NCI-H510A treated with DMSO at 0.1 percent for 48 hours (cell line): ENCODE measurements at places on chromosomes 4 and X.

DNA sequence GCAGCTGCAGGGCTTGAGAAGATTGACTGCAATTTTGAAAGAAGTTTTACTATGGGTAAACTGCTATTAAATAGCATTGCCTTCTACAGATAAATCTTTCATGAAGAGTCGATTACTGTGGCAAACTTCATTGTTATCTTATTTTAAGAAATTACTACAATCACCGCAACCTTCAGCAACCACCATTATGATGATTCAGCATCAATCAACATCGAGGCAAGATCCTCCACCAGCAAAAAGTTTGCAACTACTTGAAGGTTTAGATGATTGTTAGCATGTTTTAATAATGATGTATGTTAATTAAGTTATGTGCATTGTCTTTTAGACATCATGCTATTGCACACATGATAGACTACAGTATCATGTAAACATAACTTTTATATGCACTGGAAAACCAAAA is 1511.0 kb downstream of the FSTL5 start:
- no peak for DNase-seq

DNA sequence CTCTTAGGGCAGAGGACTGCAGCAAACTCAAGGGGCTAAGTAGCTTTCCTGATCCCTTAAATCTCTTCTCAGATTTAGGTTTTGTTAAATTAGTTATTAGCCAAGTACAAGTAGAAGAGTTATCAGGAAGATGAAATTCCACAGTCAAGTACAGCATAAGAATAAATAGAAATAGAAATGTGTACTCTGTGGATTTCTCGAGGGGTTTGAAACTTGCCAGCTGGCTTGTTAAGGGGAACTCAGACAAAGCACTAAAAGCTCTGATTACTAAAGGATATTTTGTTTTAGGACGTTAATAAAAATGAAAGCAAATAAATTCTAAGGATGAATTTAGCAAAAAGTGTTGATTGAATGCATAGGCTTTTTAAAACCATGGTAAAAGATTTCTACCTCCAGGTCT is 654.6 kb downstream of the RAPGEF2 start:
- no peak for DNase-seq

DNA sequence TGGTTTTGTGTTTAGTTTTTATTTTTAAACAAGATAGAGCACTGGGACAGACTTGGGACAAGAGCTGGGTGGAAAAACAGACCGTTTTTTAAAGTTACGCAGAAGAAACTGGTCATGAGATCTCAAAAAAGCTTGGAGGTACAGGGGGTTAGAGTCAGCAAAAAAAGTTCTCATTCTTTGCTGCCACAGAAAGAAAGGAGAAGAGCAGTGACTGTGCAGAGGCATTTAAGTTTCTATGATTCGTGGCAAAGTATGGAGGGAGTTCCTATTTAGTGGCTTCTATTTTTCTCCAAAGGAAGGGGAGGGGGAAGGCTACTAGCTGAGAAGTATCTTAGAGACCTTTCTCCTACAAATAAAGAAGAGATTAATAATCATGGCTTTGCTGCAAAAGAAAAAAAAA is 68.3 kb downstream of the MANBA start:
- DNase-seq: no peak

DNA sequence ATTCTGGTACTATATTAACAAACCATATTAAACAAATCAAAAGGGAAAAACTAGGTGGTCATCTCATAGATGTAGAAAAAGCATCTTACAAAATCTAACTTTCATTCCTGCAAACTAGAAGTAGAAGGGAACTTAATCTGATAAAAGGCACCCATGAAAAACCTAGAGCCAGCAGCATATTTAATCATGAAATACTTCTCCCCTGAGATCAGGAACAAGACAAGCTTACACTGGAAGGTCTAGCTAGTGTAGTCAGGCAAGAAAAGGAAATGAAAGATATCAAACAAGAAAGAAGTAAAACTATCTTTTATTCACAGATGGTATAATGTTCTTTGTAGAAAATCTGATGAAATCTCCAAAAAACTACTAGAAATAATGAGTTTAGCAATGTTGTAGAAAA is 41.2 kb downstream of the ATP10D start:
- no peak for DNase-seq

DNA sequence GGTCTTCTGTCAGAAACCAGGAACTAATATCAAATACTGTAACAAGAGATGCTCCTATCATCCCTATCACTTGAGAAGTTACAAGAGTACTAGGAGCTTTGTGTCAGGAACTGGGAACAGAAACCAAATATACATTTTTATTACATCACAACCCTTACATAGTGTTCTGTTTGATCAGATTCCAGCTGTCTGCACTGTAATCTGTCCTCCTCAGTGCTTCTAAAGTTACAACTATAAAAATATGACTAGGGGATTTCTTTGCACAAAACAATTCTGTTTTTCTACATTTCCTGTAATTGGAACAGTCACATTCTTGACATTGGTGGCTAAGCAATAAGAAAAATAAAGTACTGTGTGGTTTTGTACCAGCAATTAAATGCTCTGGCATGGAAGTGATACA is 686.0 kb downstream of the PDHA2 start:
- DNase-seq: peak; percentile 25

- no peak for DNase-seq
Measured at GRCh38 chr4:88143504-88143903, 14.9 kb downstream of the ABCG2 start.

DNA sequence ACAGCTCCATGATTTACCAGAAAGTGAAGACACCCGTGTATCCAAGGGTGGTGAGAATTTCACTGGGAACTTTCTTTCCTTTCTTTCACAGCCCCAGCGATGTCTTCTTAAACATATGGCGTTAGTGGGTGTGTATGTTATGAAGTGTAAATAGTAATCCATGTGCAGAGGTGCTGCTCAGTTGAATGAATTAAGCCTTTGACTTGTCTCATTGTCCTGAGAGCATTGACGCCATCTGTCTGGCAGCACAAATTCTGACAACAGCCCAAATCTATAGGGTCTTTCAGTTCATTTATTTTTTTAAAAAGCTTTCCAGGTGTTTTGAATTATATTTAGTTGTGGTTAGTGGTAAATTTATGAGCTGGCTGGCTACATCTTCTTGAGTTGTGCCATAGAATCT is 69.4 kb downstream of the CLCN5 start:
- no peak for DNase-seq
